ENCODE measurements at places on chromosomes 4 and X. TPM values are rescaled to one million over a fixed set of nuclear protein-coding genes. Genes with fewer than 3 reads are reported as not detected.

DNA sequence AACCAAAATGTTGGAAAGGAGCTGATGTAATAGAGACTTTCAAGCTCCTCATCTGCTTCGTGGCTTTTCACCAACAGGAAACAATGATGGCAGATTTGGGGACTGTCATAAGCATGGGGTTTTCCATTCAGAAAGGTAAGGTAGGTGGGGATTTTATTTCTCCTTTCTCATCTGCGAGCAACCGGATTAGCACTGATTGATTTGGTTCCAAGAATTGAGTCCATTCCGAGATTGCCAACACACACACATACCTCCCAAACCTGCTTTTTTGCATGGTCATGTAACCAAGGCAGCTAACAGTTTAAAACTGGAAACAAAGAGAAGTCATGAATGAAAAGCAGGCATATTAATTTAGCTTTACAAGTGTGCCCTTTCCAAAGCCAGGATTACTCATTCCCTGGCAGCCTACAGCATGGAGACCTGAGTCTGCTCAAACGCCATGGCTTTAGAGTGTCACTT lies 63.0 kb upstream of the LNX1 start:
- H3K36me3 ChIP-seq: no peaks in the 10 kb centered on the region
- no peak for DNase-seq
- H3K27ac ChIP-seq: no peak overlapping the region
- no peak overlapping the region for H3K4me3 ChIP-seq

- peaks cover 5% of the 10 kb centered on the region for H3K27me3 ChIP-seq
- H3K36me3 ChIP-seq: no peaks in the 10 kb centered on the region
- H3K4me3 ChIP-seq: no peak overlapping the region
- DNase-seq: peak; percentile 66
- H3K4me1 ChIP-seq: no peaks in the 10 kb centered on the region
These were observed 56.6 kb downstream of the LINC00632 start for GRCh38 chrX:140766024-140766611.

The AFP gene
- total RNA-seq: 0.11 TPM

DNA sequence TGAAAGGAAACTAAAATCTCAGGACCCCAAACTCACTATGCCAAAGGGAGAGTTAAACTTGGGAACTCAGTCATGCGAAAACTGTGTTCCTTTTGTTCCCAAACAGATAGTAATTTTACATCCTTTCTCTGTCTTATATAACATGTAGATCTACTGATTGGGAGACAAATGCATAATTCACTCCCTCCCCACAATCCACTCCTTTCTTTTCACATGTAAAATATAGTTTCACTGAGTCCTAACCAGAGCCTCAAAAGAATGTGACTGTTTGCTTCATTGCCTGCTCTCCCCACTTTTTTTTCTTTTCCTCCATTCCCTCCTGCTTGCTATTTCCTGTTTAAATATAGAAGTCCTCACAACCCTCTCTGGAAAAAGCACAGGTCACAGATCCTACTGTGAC lies 699.3 kb upstream of the ADGRL3 start:
- H3K27me3 ChIP-seq: no peaks in the 10 kb centered on the region
- no peak for DNase-seq
- no peak overlapping the region for H3K27ac ChIP-seq
- H3K4me3 ChIP-seq: no peak overlapping the region

The SSX1 gene
- not detected for total RNA-seq

GRCh38 chr4:38842994-38843393 lies 13.6 kb downstream of the TLR6 start:
- no peaks in the 10 kb centered on the region for H3K4me1 ChIP-seq
- no peaks in the 10 kb centered on the region for H3K27me3 ChIP-seq
- no peaks in the 10 kb centered on the region for H3K36me3 ChIP-seq
- H3K4me3 ChIP-seq: no peak overlapping the region
- H3K27ac ChIP-seq: no peak overlapping the region
- DNase-seq: no peak

DNA sequence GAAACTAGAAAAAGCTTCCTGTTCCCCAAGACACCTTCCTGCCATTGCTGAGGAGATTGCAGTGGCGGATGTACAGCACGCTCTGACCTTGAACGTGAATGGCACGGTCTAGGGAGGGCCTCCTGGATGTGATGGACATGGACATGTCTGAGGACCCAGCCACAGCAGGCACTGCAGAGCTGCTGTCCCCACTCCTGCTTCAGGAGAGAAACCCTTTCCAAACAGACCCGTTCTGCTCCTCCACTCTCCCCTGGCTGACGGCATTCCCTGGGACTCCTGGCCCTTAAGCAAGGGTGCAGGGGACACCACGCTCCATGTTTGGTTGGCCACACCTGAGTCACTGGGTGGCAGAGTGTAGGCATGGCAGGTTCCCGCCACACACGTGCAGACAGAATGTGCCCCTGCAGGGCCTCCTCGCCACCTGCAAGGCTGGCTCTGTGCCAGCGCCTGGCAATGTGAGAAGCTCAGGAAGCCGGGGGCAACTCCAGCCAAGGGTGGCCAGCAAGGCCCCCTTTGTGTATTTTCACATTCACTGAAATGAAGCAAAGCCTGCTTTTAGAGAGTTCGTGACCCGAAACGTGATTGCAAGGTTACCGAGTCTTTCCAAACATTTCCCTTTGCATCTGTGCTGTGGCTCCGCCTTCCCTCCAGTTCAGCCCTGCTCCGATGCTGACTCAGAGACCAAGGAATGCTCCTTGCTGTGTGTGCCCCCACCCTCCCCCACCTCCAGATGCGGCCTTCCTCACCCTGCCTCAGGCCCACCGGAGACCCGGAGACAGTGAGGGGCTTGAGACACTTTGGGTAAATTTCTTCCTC lies 46.1 kb downstream of the HTRA3 start:
- DNase-seq: peak; percentile 74
- H3K27me3 ChIP-seq: no peaks in the 10 kb centered on the region
- no peak overlapping the region for H3K4me3 ChIP-seq
- H3K27ac ChIP-seq: peak overlapping the region; percentile 60

The WDR19 gene
- 37.3 TPM for total RNA-seq

DNA sequence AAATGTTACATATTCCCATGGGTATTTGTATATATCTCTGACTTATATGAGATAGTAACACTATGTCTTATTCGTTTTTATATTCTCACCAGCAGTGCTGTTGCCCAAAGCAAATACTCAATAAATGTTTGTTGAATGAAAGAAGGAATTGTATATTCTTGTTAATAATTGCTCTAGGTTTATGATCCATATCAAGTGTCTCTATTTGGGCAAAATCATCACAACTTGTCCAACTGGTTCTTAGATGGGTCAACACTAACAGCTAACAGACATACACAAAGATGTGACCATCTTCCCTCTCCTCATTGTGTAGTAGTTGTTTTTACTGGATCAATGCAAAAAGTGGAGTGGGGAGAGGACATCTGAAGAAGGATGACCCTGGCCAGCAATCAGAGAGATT lies 6.6 kb upstream of the APLN start:
- no peak overlapping the region for H3K4me3 ChIP-seq
- no peak for DNase-seq
- no peaks in the 10 kb centered on the region for H3K36me3 ChIP-seq
- H3K27me3 ChIP-seq: peaks cover 7% of the 10 kb centered on the region

GRCh38 chr4:73705056-73705432 lies 35.3 kb upstream of the CXCL8 start:
- no peaks in the 10 kb centered on the region for H3K27me3 ChIP-seq
- DNase-seq: no peak
- H3K4me3 ChIP-seq: no peak overlapping the region
- peak overlapping the region; percentile 55 for H3K27ac ChIP-seq

The SPATA4 gene
- 4.1 TPM for total RNA-seq

GRCh38 chrX:57528670-57529255 lies 63.0 kb upstream of the ZXDB start:
- no peak for DNase-seq
- no peaks in the 10 kb centered on the region for H3K4me1 ChIP-seq
- no peaks in the 10 kb centered on the region for H3K36me3 ChIP-seq
- no peak overlapping the region for H3K4me3 ChIP-seq

GRCh38 chr4:186304866-186305505 lies 39.0 kb downstream of the F11 start:
- DNase-seq: peak; percentile 77
- H3K27me3 ChIP-seq: peaks cover 3% of the 10 kb centered on the region
- peaks cover 3% of the 10 kb centered on the region for H3K4me1 ChIP-seq
- H3K4me3 ChIP-seq: no peak overlapping the region

- no peaks in the 10 kb centered on the region for H3K4me1 ChIP-seq
- DNase-seq: no peak
- H3K36me3 ChIP-seq: no peaks in the 10 kb centered on the region
These were observed 49.5 kb upstream of the GABRQ start for GRCh38 chrX:152588206-152588605.

The ATP8A1 gene
- 60.3 TPM for total RNA-seq

- DNase-seq: peak; percentile 20
- H3K27me3 ChIP-seq: no peaks in the 10 kb centered on the region
- no peaks in the 10 kb centered on the region for H3K4me1 ChIP-seq
- no peak overlapping the region for H3K4me3 ChIP-seq
These were observed 357.9 kb downstream of the UNC5C start for GRCh38 chr4:95190751-95191436.

The FAM53A gene
- 2.1 TPM for total RNA-seq

The UGT2A3 gene
- not detected for total RNA-seq

- no peaks in the 10 kb centered on the region for H3K36me3 ChIP-seq
- H3K27me3 ChIP-seq: no peaks in the 10 kb centered on the region
- H3K27ac ChIP-seq: peak overlapping the region; percentile 74
- H3K4me1 ChIP-seq: no peaks in the 10 kb centered on the region
These were observed 466.6 kb downstream of the INPP4B start for GRCh38 chr4:142379277-142380051.

The STBD1 gene
- total RNA-seq: 14.8 TPM

- no peak overlapping the region for H3K27ac ChIP-seq
- no peaks in the 10 kb centered on the region for H3K4me1 ChIP-seq
- no peaks in the 10 kb centered on the region for H3K36me3 ChIP-seq
These were observed 94.6 kb upstream of the SMAD1 start for GRCh38 chr4:145387079-145387478.

DNA sequence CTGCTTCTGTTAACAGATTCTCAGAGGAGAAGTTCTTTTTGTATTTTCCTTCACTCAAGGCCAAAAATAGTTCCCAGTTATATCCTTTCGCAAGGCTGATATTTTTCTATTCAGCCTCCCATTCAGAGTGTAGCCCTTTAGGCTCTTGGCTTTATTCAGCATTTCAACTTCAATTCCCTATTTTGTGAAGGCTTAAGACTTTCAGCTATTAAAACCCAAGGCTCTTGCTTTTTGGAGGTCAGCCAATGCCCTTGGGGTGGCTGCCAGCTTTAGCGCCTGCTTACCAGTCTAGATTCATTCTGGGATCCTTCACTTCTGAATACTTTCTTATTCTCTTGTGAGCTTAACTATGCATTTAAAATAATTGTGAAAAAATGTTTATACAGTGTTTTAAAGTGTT lies 57.3 kb upstream of the ADGRA3 start:
- H3K27ac ChIP-seq: no peak overlapping the region
- H3K27me3 ChIP-seq: no peaks in the 10 kb centered on the region
- peaks cover 2% of the 10 kb centered on the region for H3K4me1 ChIP-seq
- H3K4me3 ChIP-seq: no peak overlapping the region

DNA sequence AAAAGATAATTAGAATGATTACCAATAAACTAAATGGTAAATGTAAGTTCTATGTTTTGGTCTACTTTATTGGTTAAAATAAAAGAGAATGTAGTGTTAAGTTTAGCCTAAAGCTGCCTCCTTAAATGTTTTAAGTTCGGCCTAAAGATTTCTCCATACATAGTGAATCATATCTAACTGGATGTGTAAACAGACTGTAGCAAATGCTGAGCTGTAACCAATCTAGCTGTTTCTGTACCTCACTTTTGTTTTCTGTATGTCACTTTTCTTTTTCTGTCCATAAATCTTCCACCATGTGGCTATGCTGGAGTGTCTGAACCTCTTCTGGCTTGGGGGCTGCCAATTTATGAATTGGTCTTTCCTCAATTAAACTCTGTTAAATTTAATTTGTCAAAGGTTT lies 121.2 kb downstream of the TBCK start:
- no peak overlapping the region for H3K4me3 ChIP-seq
- no peaks in the 10 kb centered on the region for H3K4me1 ChIP-seq
- no peak for DNase-seq
- peaks cover 8% of the 10 kb centered on the region for H3K36me3 ChIP-seq

DNA sequence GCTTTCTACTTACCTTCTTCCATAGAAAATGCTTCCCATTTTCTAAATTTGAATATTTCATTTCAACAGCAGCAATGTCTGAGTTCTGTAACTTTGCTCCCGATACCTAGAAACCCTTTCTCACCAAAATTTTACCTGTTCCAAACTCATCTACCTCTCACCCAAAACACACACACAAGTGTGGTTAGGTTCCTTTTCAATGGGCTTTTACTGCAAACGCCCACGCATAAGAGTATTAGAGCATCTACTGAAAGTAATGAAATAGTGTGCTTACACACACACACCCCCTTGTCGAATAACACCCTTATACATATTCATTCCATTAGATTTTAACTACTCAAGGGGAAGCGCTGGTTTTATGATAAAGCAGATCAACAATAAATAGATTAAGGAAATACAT lies 610.3 kb upstream of the AADAT start:
- no peak overlapping the region for H3K27ac ChIP-seq
- H3K4me1 ChIP-seq: no peaks in the 10 kb centered on the region
- H3K36me3 ChIP-seq: no peaks in the 10 kb centered on the region
- no peaks in the 10 kb centered on the region for H3K27me3 ChIP-seq

GRCh38 chrX:107721318-107721717 lies 54.3 kb downstream of the TSC22D3 start:
- H3K36me3 ChIP-seq: no peaks in the 10 kb centered on the region
- peaks cover 4% of the 10 kb centered on the region for H3K27me3 ChIP-seq
- peak overlapping the region; percentile 51 for H3K27ac ChIP-seq
- peaks cover 29% of the 10 kb centered on the region for H3K4me1 ChIP-seq

DNA sequence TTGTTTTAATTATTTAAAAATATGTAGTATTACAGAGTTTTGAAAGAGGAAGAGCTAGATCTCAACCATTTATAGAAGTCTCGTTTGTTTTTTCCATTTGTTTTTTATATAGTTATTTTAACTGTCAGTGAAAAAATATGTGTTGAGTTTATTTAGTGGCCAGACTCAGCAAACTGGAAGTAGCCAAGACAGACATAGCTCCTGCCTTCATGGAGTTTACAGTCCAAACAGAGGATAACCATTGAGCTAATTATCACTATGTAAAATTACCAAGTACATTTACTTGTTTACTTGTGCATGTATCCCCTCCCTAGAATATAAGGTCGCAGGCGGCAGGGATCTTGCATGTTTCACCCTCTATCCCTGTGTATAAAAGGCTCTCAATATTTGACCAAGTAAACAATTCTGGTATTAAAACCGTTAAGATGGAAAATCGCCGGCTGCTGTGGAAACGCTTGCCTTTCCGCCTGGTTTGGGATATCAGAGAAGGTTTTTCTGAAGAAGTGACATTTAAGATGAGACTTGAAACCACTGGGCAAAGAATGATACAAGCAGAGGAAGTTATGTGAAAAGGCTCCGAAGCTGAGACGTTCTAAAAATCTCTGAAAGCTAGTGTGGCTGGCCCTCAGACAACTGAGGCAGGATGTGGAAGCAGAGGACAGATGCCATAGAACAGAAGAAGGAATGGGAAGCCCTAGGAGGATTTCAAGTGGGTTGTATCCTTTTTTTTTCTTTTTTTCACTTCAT lies 1.3 kb upstream of the CCNI start:
- H3K4me1 ChIP-seq: peaks cover 29% of the 10 kb centered on the region
- no peak overlapping the region for H3K27ac ChIP-seq
- no peaks in the 10 kb centered on the region for H3K27me3 ChIP-seq
- DNase-seq: no peak

- no peak overlapping the region for H3K27ac ChIP-seq
- no peaks in the 10 kb centered on the region for H3K27me3 ChIP-seq
- H3K4me1 ChIP-seq: no peaks in the 10 kb centered on the region
- no peak for DNase-seq
- no peak overlapping the region for H3K4me3 ChIP-seq
These were observed 1240.0 kb upstream of the ADGRL3 start for GRCh38 chr4:59960143-59960542.
